ENCODE measurements at places on chromosomes 13 and 19.

GRCh38 chr19:18013210-18014111, 5.5 kb downstream of the ARRDC2 start:
- peak overlapping the region; percentile 1 for H3K4me3 ChIP-seq
- peak overlapping the region; percentile 54 for H3K27ac ChIP-seq
- peaks cover 53% of the 10 kb centered on the region for H3K36me3 ChIP-seq
- peaks cover 49% of the 10 kb centered on the region for H3K4me1 ChIP-seq

DNA sequence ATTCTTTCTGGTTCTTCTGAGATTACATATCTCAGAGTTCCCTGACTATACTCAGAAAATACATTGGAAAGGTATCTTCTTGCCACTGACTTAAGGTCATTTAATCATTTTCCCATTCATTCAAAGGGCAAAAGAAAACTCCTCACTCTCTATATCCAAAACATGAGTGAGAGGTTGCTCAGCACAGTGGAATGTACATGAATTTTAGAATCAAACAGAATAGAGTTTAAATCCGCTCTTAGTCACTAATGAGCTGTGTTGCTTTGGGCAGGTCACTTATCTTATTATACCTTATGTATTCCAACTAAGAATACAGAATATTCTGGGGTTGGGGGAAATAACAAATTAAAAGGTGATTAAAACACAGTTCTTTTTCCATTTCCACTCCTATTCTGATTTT, 452.6 kb upstream of the KLF12 start:
- H3K27ac ChIP-seq, result no peak overlapping the region
- no peaks in the 10 kb centered on the region for H3K36me3 ChIP-seq
- no peak overlapping the region for H3K4me3 ChIP-seq
- DNase-seq, result no peak

DNA sequence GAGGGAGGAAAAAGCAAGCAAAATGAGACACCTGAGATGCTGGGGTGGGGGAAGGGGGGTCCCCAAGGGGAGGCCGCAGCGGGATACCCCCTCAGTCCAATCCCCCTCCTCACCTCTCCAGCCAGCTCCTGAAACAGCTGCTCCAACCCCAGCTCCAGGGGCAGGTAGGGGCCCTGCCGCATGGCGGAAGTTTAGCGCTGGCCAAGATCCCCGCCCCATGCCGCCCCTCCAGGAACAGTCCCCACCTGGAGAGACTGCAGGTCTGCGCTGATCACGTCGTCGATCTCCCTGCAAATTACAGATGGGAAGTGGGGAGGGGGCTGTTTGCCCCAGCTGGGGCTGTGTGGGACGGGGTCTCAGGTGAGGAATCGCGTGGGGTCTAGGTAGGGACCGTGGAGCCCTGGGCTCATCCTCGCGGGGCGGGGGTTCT, 9.0 kb downstream of the CAPN12 start:
- peaks cover 8% of the 10 kb centered on the region for H3K36me3 ChIP-seq
- H3K4me3 ChIP-seq, result no peak overlapping the region
- H3K4me1 ChIP-seq, result peaks cover 48% of the 10 kb centered on the region
- H3K27ac ChIP-seq, result peak overlapping the region; percentile 72

- H3K27ac ChIP-seq, result no peak overlapping the region
- no peaks in the 10 kb centered on the region for H3K4me1 ChIP-seq
- no peak for DNase-seq
- H3K27me3 ChIP-seq, result peaks cover 12% of the 10 kb centered on the region
- no peaks in the 10 kb centered on the region for H3K36me3 ChIP-seq
- no peak overlapping the region for H3K4me3 ChIP-seq
These were observed 24.9 kb downstream of the CPAMD8 start for GRCh38 chr19:17001603-17002183.

GRCh38 chr13:43669964-43670363, 116.8 kb downstream of the ENOX1 start:
- no peaks in the 10 kb centered on the region for H3K27me3 ChIP-seq
- no peak overlapping the region for H3K4me3 ChIP-seq
- H3K27ac ChIP-seq, result no peak overlapping the region
- H3K4me1 ChIP-seq, result no peaks in the 10 kb centered on the region
- no peaks in the 10 kb centered on the region for H3K36me3 ChIP-seq

- peaks cover 3% of the 10 kb centered on the region for H3K4me1 ChIP-seq
- H3K27ac ChIP-seq, result no peak overlapping the region
- H3K4me3 ChIP-seq, result no peak overlapping the region
- H3K27me3 ChIP-seq, result no peaks in the 10 kb centered on the region
- no peak for DNase-seq
These were observed 130.1 kb downstream of the KLF12 start for GRCh38 chr13:74004109-74004508.

GRCh38 chr13:63700350-63700749, 2284.7 kb upstream of the PCDH20 start:
- no peaks in the 10 kb centered on the region for H3K4me1 ChIP-seq
- H3K4me3 ChIP-seq, result no peak overlapping the region
- no peak overlapping the region for H3K27ac ChIP-seq
- H3K36me3 ChIP-seq, result no peaks in the 10 kb centered on the region
- H3K27me3 ChIP-seq, result no peaks in the 10 kb centered on the region

GRCh38 chr13:56869671-56870070, 271.0 kb upstream of the PRR20A start:
- H3K27ac ChIP-seq, result no peak overlapping the region
- H3K36me3 ChIP-seq, result no peaks in the 10 kb centered on the region
- DNase-seq, result no peak
- no peaks in the 10 kb centered on the region for H3K4me1 ChIP-seq

- H3K4me1 ChIP-seq, result peaks cover 3% of the 10 kb centered on the region
- no peaks in the 10 kb centered on the region for H3K27me3 ChIP-seq
- DNase-seq, result no peak
- peaks cover 8% of the 10 kb centered on the region for H3K36me3 ChIP-seq
These were observed 74.6 kb upstream of the C13orf46 start for GRCh38 chr13:114048443-114048842.

- no peak overlapping the region for H3K27ac ChIP-seq
- no peaks in the 10 kb centered on the region for H3K4me1 ChIP-seq
- H3K27me3 ChIP-seq, result no peaks in the 10 kb centered on the region
- DNase-seq, result no peak
- no peak overlapping the region for H3K4me3 ChIP-seq
These were observed 32.1 kb downstream of the SLC25A30 start for GRCh38 chr13:45385907-45386553.

DNA sequence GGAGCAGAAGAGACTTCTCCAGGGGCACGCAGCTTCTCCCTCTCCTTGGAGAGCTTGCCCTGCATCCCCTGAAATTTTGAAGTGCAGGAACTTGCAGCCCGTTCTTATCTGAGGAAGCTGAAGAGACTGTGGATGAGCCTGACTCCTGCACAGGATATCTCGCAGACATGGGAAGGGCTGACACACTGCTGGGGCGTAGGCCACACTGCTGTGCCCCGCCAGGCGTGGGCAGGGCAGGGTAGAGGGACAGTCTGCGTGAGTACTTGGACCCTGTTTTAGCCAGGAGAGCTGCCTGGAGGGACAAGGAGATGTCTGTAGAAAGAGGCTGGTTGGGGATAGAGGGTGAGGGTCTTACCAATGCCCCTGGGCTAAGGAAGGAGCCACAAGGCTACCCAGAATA, 353.7 kb upstream of the NBEA start:
- H3K4me1 ChIP-seq, result no peaks in the 10 kb centered on the region
- no peaks in the 10 kb centered on the region for H3K27me3 ChIP-seq
- H3K27ac ChIP-seq, result no peak overlapping the region
- no peak overlapping the region for H3K4me3 ChIP-seq
- no peak for DNase-seq

Data from suprapubic skin (tissue), 4 donors.